RWPE1 (cell line): ENCODE measurements at places on chromosomes 13 and 19.

- no peak for DNase-seq
Measured at GRCh38 chr19:5958074-5958850, 19.7 kb downstream of the RANBP3 start.

- DNase-seq, result no peak
Measured at GRCh38 chr13:42874221-42874620, 92.8 kb downstream of the FAM216B start.

GRCh38 chr13:31242916-31243315 lies 43.1 kb downstream of the B3GLCT start:
- no peak for DNase-seq

GRCh38 chr13:114072421-114072820 lies 60.0 kb downstream of the RASA3 start:
- DNase-seq, result no peak

GRCh38 chr19:28150129-28150528 lies 1062.8 kb downstream of the UQCRFS1 start:
- no peak for DNase-seq

DNA sequence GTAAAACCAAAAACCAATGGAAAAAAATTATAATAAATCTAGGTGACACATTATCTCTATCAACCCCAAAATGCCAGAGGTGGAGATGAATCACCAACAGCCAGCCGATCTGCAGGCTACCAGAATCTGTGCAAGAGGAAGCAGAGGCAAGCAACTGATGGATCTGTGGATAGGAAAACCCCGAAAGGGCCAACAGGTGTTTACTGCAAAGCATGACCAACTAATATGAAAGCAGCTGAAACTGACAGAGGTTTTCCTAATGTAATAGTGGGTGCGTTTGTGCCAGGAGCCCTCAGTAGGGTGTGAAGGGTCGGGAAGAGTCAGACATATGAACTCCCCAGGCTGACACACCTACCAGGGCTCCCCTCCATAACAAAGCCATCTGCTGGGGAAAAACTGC lies 554.6 kb downstream of the RFC3 start:
- no peak for DNase-seq

DNA sequence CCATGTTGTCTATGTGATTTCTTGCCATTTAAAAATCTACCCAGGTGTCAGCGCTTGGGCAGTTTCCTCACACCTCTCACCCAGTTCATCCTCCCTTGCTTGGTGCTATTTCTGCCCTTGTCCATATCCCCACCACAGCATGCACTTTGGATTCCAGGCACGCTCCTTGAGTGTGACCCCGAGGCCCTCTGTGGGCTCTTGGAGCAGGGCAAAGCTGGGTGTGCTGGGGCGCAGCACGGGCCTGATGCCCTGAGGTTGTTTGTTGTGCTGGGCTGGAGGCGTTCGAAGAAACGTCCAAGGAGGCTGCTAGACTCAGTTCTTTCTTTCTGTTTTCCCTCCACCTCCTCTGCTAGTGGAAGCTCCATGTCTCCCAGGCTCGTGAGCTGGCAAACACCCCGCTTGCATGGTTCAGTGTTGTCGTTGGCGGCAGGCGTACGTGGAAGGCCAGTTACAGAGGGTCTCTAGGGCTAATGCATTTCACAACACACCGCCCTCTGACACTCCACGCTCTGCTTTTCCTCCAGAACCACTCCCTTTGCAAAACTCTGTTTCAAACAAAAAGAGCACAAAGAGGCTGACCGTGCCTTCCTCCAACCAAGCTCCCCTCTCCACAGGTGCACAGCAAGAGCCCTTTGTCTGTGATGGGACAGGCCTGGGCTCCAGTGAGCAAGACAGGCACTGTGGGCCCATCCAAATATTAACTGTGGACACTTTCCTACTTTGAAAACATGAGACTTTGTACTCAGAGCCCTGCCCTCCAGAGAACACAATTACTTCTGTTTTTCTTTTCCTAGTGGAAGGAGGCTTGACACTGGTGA lies 117.7 kb upstream of the GJB6 start:
- no peak for DNase-seq

- no peak for DNase-seq
Measured at GRCh38 chr13:31786011-31786410, 46.7 kb downstream of the RXFP2 start.

DNA sequence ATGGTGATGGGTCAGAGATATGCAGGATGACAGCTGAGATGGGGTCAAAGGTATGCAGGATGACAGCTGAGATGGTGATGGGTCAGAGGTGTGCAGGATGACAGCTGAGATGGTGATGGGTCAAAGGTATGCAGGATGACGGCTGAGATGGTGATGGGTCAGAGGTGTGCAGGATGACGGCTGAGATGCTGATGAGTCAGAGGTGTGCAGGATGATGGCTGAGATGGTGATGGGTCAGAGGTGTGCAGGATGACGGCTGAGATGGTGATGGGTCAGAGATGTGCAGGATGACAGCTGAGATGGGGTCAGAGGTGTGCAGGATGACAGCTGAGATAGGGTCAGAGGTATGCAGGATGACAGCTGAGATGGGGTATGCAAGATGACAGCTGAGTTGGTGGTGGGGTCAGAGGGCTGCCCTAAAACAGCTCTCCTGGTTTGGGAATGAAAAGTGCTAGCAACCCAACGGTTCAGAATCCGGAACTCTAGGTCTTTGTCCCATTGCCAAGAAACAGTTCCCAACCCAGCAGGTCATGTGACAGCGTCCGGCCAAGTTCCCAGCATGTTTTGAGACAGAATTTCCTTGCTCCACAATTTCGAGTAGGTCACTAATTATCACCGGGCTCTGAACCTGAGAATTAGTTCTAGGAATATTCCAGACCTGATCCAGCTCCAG lies 3.2 kb downstream of the SELENOW start:
- DNase-seq, result no peak

DNA sequence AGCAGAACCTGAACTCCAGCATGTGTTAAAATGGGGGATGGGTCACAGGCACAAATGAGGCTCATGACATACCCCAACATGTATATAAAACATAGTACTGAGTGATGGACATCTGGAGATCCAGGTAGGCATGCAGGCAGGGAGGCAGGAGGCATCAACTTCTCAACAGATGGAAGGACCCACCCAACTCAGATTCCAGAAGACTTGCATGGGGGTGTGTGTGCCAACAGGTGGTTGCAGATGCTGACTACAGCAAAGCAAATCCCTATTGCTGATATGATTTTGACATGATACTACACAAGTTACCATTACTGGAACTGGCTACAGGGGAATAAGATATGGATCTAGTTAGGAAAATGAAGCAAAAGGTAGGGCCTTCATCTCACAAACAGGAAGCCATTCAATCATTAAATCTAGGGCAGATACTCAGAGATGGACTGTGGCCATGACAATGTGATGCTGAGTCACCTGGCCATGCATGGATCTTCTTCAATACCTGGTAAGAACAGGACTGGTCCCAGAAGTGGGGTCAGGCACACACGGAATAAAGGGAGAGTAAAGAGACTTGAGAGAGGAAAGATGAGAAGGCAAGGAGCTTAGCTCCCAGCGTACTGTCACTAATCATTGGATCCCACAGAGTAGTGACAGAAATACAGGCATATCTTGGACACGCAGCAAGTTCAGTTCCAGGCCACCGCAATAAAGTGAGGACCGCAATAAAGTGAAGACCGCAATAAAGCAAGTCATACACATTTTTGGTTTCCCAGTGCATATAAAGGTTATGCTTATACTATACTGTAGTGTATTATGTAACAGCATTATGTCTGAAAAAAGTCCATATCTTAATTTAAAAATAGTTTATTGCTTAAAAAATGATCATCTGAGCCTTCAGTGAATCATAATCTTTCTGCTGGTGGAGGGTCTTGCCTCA lies 91.3 kb downstream of the USP12 start:
- DNase-seq, result no peak

GRCh38 chr13:111033172-111034130 lies 81.7 kb upstream of the ARHGEF7 start:
- no peak for DNase-seq

DNA sequence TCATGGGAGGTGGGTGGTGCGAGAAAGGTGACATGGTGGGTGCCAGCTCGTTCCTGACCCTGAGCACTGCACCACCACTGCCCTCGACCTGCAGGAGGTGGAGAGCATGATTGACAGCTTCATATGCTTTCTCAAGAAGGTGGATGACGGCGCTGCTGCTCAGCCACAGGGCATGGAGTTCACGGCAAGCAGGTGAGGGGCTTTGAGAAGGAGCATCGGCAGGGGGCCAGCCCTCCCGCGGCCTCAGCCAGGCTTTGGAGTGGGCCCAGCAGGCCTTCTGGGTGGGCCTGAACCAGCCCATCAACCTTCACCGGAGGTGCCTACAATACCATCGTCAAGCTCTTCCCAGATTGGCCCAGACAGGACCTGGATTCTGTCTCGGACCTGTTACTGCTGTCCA lies 18.9 kb upstream of the ZNF14 start:
- DNase-seq, result no peak

DNA sequence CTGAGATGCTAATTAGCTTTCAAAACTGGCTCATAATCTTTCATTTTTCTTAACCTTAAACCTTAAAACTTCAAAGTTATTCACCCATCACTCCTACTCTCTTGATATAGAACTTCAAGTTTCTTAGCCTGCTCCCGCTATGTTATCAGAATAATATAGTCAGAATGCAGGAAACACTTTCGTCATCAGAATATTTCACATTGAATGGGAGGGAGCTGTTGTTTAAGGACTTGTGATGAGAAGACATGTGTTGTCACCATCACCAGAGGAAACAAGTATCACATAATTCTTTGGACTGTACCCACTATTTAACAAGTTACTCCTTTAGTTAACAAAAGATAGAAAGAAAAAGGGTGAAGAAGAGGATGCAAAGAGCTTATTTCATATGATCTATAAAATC lies 65.0 kb upstream of the FNDC3A start:
- DNase-seq, result no peak

- no peak for DNase-seq
Measured at GRCh38 chr19:37333457-37333856, 37.4 kb upstream of the ZNF527 start.

DNA sequence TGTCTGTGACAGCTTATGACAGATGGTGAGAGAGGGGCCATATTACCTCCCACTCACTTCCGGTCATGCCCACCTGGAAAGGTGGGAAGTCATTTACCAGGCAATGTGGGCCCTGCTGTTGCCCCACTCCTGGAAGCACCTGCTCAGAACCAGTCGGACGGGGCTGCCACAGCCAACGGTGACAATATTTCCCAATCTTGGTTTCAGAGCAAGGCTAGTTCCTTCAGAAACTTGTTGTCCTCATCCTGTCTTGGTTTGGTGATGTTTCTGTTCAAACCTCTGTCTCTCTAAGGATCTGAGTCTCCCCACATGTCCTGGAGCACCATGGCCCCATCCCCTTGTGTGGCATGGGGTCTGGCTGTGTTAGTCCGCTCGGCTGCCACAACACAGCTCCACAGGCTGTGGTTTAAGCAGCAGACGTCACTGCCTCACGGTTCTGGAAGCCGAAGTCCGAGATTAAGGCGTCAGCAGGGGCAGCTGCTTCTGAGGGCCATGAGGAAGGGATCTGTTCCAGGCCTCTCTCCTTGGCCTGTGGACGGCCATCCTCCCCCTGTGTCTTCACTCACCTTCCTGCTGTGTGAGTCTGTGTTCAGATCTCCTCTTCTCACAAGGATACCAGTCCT lies 31.5 kb upstream of the SLC15A1 start:
- no peak for DNase-seq

GRCh38 chr19:45110851-45111266 lies 17.9 kb downstream of the PPP1R37 start:
- DNase-seq, result no peak

DNA sequence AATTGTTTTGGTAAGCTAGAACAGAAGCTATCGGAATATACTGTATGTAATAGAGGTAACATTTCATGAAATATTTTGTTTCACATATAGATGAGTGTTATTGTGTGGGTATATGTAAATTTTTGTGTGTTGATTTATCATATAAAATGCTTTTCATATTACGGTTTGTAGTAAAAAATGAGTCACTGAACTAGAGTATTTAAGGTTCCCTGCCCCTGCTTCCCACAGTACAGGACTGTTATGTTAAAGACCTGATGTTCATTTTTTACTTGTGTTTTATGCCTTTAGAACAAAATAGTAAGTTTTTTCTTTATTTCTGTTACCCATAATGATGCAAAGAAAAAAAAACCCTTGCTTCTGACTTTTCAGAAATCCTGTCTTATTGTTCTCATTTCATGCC lies 243.4 kb downstream of the ENOX1 start:
- DNase-seq, result no peak

GRCh38 chr19:31274251-31275067 lies 74.8 kb downstream of the TSHZ3 start:
- no peak for DNase-seq

GRCh38 chr13:97723655-97724054 lies 229.8 kb upstream of the IPO5 start:
- no peak for DNase-seq

GRCh38 chr13:50589651-50590054 lies 253.8 kb downstream of the DLEU7 start:
- peak; percentile 60 for DNase-seq

DNA sequence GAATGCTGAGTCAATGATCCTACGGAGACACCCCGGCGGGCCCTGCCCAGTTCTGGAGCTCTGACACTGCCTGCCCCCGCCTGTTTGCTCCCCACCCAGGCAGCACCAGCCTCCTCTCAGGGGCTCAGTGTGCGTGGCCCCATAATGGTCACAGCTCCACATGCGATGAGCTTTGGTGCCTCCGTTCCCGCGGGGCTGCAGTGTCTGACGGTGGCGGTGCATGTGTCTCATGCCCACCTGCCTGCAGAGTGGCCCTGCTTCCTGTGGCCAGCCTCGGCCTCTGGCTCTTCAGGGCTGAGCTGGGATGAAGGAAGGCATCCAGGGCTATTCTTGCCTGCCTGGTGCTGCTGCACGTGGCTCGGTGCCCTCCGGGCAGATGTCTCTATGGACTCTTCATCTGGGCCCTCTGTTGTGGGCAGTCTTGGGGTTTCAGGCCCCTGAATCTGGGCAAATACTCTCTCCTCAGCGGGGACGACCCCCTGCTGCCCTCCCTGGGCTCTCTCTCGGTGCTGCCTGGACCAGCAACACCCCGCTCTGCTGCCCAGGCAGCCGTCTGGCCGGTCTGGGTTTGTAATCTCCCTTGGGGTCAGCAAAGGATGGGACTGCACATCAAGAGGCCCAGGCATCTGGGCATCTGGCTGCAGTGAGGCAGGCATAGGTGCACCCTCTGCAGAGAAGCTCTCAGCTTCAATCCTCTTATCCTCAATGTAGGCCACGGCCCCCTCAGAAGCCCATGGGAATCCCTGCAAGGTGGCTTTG lies 19.3 kb upstream of the TMEM255B start:
- DNase-seq, result no peak

DNA sequence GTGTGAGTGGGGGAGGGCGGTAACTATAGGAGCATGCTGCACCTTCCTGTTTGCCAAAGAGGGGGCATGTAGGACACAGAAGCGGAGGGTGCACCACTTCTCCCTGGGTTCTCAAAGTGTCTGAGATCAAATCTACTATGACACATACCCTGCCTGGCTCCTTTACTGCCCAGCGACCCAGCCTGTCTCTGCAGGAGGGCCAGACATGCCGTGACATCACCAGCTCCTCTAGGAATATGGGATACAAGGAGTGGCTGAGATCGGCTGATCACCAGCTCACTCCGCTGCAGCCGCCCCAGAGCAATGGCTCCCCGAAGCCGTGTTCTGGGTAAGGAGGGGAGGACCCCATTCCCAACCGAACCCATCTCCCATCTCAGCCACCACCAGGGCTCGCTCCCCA lies 16.4 kb upstream of the IGFL1 start:
- no peak for DNase-seq

GRCh38 chr13:19984430-19985218 lies 26.1 kb downstream of the ZMYM2 start:
- peak; percentile 24 for DNase-seq

GRCh38 chr13:76630629-76631230 lies 255.5 kb downstream of the KCTD12 start:
- DNase-seq, result no peak

GRCh38 chr13:65264066-65264465 lies 1966.1 kb downstream of the PCDH9 start:
- DNase-seq, result peak; percentile 0
